ENCODE measurements at places on chromosomes 1 and 21. TPM values are rescaled to one million over a fixed set of nuclear protein-coding genes. Genes with fewer than 3 reads are reported as not detected.

TUT4 gene
- 16.9 TPM for total RNA-seq

OR2L3 gene
- total RNA-seq: not detected

OR2T5 gene
- total RNA-seq: not detected

SPATA17 gene
- total RNA-seq: 2.8 TPM

USP48 gene
- total RNA-seq: 20.3 TPM

Data from A549 treated with CORT108297 at 1 μM for 4 hours (cell line).